ENCODE measurements at places on chromosomes 5 and 9.

- DNase-seq, result no peak
Observed at GRCh38 chr5:178677429-178677828, 50.6 kb upstream of the CLK4 start.

DNA sequence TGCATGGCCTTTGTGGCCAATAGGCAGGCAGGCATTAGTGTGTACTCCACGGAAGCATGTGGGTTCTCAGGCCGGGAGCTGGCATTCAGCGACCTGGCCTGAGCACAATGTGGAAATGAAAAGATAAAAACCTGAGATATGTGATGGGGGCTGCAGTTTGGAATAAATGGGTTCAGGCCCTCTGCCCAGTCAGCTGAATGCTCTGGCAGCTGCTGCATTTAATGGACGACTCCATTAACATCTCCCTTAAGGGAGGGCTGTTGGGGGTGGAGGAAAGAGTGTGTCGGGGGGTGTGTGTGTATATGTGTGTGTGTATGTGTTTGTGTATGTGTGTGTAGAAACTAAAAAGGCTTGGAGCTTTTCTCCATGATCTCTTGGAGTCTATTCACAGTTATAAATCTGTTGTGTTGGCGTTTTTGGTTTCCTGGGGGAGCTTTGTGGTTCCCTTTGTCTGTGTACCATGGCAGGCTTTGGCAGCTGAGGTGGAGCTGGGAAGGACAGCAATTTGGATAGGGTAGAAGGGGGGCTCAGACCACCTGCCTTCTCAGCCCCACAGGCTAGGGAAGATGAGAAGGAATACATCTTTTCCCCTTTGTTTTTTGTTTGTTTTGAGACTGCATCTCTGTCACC, 27.3 kb upstream of the HSPA9 start:
- DNase-seq, result no peak

GRCh38 chr5:127568166-127568565, 50.7 kb downstream of the PRRC1 start:
- DNase-seq, result no peak

DNA sequence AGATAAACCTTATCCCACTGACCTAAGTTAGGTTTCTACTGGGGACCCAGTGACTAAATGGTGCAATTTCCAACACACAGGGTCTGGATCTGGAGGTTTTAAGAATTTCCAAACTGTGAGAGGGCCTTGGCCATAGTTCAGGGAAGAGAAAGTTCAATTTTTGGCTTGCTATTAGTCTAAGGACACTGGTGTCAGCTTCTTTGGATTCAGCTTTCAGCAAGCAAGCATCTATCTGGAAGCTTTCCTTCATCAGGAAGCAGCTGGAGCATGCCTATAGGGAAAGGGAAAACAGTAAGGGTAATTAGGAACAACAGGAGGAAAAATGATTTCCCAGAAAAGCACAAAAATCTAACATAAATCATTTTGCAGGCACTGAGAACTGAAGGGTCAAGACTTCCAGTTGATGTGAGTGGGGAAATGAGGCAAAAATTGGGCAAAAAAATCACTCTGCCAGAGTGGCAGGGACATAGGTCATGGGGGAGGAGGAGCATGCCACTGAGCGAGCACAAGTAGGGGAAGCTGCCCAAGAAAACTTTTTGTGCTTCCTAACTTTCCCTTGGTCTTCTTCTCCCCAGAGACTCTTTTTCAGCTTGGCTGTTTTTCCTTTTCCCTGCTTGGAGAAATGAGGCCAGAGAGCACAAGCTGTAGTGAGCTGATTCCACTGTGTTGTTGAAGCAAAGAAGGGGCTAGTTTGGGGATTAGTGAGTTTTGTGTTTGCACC, 299.6 kb downstream of the FGF10 start:
- DNase-seq, result no peak

DNA sequence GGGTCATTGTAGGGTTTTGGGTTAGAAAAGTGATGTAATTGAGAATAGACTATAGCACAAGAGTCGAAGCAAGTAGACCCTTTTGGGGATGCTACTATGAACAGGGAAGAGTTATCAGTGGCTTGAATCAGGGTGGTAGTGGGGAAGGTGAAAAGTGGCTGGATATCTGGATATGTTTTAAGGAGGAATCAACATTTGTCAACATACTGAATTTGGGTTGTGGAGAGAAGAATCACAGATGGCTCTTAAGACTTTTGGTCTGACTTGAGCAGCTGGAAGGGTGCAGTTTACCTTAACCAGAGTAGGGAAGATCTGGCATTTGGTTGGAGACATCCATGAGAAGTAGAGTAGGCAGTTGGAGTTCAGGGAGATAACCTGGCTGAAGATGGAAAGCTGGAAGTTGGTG, 38.5 kb upstream of the FCHO2 start:
- no peak for DNase-seq

DNA sequence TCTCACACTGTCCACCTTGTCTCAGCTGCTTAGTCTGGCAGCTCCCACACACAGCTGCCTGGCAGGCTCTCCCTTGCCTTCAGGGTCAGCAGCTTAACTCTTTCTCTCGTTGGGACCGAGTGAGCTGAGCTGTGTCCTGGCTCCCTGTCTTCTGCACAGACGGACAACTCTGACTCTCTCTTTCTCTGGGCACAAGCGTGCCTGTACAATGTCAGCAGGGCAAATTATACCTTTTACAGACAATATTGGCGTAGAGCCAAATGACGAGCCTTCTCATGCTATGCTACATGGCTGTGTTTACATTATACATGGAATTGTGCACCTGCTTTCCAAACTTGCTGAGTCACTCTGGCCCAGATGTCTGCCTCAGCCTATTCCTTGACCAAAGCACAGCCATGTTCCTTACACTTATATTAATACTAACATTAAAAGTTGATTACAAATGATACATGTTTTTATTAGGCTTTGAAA, 188.6 kb downstream of the CYLC2 start:
- DNase-seq, result no peak

DNA sequence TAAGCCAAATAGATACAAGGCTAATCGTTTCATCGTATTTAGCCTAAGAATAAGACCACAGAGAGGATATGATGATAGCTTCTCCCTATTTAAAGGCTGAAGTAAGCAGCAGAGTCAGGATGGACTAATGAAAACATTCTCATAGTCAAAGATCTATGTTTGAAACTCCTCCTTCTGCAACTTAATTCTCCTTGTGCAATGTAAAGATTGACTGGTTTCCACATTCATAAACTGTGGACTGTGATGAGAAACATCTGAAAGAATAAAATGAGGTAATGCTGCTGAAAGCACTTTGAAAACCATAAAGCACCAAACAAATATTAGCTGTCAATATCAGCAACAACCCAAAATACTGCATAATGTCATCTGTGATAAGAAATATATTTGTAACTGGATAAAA, 361.9 kb downstream of the CSNK1G3 start:
- DNase-seq, result no peak

GRCh38 chr5:115168829-115169486, 750 bp downstream of the TRIM36 start:
- DNase-seq, result no peak

GRCh38 chr9:79672891-79673290, 101.1 kb downstream of the TLE4 start:
- DNase-seq, result no peak

GRCh38 chr5:98942847-98943246, 14.0 kb upstream of the CHD1 start:
- no peak for DNase-seq

GRCh38 chr5:38720554-38721361, 125.1 kb upstream of the OSMR start:
- no peak for DNase-seq

- no peak for DNase-seq
Observed at GRCh38 chr5:15263942-15264341, 236.0 kb upstream of the FBXL7 start.

DNA sequence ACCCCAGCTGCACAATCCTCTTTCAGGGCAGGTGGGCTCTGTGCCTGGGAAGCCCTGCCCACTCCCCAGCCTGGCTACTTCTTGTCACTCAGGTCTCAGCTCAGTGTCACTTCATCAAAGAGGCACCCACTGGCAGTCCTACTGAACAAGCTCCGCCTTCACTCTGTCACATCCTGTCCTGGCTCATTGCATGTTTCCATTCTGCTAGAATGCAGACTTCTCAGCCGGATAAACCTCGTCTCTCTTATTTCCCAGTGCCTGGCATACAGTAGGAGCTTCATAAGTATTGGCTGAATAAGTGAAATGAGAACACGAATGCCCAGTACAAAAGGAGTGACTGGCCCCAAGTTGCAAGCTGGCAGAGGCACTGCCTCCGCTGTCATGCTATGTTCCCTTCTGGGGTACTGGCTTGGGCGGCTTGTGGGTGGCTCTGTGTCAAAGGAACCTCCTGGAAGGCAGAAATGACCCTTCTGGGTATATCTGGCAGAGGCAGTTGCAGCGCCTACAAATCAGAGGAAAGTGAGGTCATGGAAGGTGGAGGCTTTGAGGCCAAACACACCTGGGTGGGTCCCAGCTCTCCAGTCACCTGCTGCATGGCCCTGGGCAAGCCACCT, 98.3 kb upstream of the PHYKPL start:
- DNase-seq, result no peak

DNA sequence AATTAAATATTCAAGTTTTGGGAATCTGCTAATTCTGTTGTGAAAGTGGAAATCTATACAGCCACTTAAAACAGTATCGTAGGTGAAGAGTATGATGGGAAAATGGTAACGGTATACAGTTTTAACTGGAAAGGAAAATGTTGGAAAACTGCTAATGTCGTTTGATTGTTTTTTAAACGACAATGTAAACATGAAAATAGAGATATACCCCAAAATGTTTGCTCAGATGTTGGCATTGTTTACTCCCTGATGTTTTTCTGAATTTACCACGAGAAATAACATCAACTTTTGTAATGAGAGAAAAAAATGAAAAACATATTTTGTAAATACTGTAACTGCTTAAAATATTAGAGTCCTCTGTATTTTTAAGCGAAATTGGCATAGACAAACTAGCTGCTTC, 2.7 kb downstream of the MATR3 start:
- no peak for DNase-seq

DNA sequence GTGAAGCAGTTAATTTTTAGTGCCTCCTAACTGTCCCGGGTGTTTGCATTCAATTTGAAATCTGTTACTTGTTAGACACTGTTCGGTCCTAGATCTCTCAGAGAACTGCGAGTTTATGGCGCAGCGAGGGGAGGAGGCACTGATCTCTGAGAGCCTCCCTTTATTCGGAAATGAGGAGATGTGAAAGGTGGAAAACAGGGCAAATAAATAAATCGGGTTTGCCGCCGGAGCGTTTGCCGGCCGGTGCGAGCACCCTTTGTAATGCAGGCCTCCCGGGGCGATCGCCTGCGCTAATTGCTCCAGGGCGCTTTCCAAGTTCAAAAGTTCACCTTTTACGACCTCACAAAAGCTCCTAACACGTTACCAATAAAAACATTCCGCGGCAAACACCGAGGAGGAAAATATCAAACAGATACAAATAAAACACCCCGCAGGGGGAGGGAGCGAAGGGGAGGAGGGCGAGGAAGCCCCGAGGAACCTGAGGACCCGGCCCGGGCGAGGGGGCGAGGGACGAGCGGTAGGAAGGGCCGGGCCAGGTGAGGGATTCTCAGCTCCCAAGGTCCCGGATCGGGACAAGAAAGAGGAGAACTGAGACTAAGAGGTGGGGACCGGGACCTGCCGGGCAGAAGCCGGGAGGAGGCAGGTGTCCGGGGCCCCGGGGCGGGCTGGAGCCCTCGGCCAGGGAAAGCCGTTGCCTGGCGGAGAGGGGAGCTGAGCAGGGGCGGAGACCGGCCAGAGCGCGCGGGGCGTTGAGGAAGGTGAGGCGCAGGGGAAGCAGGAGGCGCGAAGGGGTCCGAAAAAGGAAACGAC, 1.4 kb downstream of the NR6A1 start:
- no peak for DNase-seq

GRCh38 chr9:89497978-89498851, at the start of gene SEMA4D:
TSS of gene SEMA4D (minus strand) at chr9:89498113. CDS start at chr9:89405456, 92,657 bp downstream.
- no peak for DNase-seq

DNA sequence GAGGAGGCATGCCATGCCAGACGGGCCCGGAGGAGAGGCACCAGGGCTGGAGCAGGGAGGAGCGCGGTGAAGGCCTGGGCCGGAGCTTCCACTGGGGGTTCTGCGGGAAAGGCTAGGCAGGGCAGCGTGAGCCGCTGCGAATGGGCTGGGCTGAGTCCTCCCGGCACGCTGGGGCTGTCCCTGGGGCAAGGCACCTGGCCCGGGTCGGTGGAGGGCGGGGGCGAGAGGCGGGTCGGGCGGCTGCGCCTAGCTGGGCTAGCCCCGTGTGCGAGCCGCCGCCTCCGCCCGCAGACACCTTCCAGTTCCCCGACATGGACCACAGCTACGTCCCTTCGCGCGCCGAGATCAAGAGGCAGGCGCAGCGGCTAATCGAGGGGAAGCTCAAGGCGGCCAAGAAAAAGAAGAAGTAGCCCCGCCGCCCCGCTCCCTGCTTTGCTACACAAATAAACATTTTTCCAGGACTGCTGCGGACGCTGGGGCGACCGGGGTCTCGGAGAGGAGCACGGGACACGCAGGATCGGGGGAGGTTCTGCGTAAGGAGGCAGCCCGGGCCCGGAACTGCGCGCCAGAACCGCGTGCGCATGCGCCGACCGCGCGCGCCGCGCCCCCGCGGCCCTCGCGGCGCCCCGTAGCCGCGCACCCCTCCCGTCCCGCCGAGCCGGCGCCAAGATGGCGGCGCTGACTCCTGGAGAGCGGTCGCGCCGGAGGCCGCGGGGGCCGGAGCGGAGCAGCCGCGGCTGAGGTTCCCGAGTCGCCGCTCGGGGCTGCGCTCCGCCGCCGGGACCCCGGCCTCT, at the start of gene RABL6:
Gene RABL6, plus strand, starts transcription at position 668 of the 794 bp plus-strand sequence. CDS start 249 bp downstream, outside the sequence.
- no peak for DNase-seq

- DNase-seq, result no peak
Observed at GRCh38 chr5:143916451-143916850, 104.5 kb downstream of the HMHB1 start.

DNA sequence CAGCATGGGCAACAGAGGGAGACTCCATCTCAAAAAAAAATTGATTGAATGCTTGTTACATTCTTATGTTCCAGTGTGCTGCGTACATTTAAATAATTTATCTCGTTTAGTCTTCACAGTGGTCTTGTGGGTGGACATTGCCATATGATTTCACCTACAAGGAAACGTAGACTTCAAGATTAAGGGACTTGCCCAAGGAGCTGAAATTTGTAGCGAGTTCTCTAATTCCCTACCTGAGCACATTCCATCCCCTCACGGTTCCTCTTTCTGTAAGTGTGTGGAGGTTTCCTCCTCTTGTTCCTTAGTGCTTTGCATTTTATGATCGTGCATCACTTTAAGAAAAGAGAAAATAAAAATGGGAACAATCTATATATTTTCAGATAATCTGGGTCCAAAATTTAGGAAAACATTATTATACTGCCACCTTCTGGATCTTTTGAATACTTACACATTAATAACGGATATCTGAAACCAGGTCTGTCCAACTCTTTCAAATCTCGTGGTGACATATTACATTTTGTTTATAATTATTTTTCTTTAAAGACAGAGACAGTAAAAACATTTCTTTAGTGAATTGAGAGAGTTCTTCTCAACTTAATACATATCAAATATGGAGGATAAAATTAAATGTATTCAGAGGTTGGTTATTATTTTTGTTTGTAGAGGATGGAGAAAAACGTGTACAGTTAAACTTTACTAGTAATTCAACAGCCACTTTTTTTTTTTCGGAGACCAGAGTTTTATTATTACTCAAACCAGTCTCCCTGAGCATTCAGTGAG, 29.9 kb upstream of the C7 start:
- DNase-seq, result no peak

GRCh38 chr5:57642066-57642465, 159.5 kb upstream of the ACTBL2 start:
- no peak for DNase-seq
